Right hindlimb (tissue), 1 donor: ENCODE measurements at places on chromosomes 7 and 10.
A peak's percentile ranks its signal among the peaks of the same experiment; 100 is the strongest.

GRCh38 chr7:133613250-133613790 is 360.4 kb downstream of the EXOC4 start:
- DNase-seq = no peak

DNA sequence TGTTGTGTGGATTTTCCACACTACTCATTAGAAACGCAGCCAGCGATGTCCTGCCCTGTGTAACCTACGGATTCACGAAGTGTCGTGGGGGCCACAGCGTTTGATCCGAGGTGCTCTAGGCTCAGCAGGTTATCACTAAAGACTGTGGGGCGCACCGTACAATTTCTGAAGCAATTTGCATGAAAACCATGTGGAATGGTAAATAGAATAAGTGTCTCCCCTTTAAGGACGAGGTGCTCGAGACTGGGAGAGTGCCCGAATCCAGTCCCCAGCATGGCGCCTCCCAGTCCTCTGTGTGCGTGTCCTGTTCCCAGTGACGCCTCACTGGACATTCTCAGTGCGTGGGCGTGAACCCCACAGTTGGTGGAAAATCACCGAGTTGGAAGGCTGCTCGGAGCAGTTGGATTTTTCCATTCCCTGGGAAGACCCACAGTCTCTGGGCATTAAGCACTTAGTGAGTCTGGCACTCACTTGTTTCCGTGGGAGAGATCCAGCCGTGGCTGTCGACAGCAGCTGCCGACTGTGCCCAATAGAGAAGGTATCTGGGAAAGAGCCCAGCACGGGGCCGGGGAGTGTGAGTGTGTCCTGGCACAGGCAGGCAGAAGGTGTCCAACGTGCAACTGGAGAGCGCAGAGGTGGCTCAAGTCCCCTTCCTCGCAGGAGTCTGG is 37.0 kb downstream of the PFKP start:
- DNase-seq = peak; percentile 70

- DNase-seq = peak; percentile 26
These were observed 951.6 kb downstream of the CCSER2 start for GRCh38 chr10:85280014-85280413.

DNA sequence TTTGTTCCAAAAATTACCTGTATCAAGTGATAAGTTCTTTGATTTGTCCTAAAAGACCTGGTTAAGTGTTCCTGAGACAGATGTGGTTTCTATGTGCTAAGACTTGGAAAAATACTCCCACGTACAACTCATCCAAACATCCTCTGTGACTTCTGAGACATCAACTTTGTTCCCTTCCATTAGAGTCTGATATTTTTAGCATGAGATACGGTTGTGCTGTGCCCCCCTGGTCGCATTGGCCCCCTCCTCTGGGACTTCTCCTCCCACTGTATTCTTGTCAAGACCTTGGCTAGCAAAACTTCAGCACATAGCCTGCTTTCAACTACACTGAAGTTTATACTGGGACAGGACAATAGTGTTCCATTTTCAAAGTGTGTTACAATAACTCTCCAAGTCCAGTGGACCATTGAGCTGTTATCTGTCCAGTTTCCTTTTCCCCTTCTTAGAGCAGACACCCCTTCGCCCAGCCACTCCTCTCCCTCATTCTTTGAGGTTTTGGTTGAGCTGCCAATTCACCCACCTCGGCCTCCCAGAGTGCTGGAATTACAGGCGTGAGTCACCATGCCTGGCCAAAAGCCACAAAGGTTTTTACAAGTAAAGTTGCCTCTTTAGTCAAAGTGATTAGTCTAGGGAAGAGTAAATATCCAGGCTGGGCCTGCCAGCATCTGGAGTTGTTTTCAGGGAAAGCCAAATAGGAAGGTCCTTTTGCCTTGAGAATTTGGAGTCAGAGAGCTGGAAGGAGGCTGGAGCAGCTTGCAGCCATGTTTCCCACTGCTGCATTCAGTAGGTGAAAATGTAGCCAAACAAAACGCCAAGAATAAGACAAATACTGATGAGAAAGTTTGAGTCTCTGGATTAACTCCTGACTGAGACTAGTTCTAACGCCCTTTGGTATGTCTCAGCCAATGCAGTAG is 17.8 kb upstream of the PDLIM1 start:
- DNase-seq = no peak

DNA sequence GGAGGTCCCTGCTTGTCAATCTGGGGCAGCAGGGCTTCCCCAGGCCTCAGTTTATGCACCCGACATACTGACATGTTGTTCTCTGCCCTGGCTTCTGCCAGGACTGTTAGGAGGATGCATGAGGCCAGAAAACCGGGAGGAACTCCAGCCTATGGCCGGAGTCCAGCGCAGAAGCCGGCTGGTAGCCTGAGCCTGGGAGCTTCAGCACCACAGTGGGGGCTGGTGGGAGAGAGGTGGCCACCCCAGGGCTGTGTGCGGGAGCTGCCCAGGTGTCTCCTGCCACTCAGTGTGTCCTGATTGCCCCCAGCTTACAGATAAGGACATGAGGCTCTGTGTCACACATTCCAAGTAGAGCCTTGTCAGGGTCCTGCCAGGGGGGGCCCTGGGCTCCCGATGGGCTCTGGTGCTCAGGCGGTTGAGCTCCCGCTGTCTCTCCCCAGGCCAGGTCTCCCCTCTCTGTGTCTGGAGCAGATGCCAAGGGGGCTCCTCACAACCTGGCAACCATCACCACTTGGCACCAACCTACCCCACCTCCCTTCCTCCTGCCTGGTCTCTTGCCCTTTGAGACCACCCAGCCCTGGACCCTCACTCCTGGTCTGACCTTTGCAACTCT is 32.3 kb downstream of the PPIF start:
- peak; percentile 47 for DNase-seq

- DNase-seq = no peak
These were observed 88.2 kb downstream of the ELFN1 start for GRCh38 chr7:1758028-1758858.

GRCh38 chr7:46658281-46658680 is 737.2 kb upstream of the IGFBP3 start:
- no peak for DNase-seq

GRCh38 chr10:122468926-122469781 is 7.8 kb downstream of the HTRA1 start:
- no peak for DNase-seq

DNA sequence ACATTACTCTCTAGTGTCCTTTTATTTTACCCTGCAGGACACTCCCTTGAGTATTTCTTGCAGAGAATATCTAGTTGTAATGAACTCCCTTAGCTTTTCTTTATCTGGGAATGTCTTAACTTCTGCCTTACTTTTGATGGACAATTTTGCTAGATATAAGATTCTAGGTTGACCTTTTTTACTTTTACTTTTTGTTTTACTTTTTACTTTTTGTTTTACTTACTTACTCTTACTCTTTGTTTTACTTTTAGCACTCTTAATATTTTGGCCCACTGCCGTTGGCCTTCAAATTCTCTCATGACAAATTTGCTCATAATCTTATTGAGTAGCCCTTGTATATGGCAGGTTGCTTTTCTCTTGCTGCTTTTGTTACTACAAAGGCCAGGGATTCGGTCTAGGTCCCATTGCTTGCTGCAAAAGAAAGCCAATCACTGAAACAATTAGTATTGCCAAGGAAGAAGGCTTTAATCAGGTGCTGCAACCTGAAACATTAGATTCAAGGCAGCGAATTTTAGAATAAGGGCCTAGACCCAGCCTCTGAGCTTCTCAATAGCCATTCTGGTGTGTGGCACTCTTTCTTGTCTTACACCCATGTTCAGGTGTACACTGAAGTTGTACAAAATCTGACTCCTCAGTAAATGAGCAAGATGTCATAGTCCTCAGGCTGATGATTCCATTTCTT is 137.0 kb downstream of the TES start:
- no peak for DNase-seq

GRCh38 chr7:17041324-17041723 is 159.5 kb upstream of the AGR3 start:
- DNase-seq = no peak

GRCh38 chr7:130982160-130982638 is 248.2 kb upstream of the KLF14 start:
- no peak for DNase-seq

GRCh38 chr7:109549471-109550193 is 980.0 kb downstream of the DNAJB9 start:
- DNase-seq = no peak
